Right renal cortex interstitium (tissue), 3 donors: ENCODE measurements at places on chromosomes 13 and 19. TPM values are rescaled to one million over a fixed set of nuclear protein-coding genes. Genes with fewer than 3 reads are reported as not detected.

DNA sequence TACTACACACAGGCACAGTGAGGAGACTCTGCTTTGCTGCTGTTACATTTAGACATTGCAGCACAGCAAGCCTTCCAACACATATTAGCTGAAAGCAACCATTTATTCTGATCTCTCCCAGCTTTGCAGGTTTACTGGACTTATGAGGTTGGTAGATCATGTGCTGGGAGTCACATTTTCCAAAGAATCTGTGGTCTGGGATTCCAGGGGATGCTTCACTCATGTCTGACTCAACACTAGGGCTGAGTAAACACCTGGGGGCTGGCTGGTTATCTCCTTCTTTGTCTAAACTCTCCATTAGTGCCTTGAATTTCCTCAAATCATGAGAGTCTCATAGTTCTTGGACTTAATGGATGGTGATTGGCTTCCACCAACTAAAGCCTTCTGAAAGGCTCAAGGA, 5.4 kb upstream of the LGALS13 start:
- DNase-seq: no peak

- no peak for DNase-seq
These were observed 115.8 kb downstream of the DIAPH3 start for GRCh38 chr13:60047918-60048317.

DNA sequence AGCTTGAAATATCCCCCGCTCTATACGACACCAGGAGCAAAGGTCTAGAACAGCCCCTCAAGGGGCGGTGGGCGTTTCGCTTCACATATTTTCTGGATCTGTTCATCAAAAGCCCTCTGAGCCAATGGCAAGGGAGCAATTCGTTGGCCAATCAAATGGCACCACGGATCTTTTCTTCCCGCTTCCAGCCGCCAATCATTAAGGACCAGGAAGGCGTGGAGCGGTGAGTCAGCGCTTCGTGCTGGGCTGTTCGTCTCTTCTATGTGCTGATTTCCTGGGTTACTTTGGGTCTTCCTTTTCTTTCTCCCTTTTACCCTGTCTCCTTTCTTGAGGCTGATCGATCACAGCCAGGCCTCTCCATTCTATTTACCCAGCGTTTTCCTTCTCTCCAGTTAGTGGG, at the start of gene NLRP4:
NLRP4 (plus strand) TSS at position 201 of the 400 bp plus-strand sequence. CDS start 15,541 bp downstream, outside the sequence.
- DNase-seq: no peak

GRCh38 chr19:42412661-42413076, 14.5 kb downstream of the LIPE start:
- DNase-seq: no peak

DNA sequence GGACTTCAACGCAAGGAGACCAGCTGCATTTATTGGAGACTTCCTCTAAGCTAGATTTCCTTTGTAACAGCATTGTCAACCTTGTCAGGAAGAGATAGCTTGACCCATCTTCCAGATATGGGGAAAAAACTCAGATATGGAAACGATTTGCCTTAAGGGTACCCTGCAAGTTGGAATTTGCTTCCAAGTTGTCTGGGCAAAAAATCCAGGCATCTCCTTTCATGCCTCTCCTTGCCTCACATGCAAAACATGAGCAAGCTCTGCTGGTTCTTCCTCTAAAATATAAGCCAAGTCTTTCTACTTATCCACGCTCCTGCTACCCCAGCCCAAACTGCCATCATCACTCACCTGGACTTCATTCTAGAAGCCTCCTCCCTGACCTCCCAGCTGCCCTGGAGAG, 6.4 kb upstream of the DNMT1 start:
- DNase-seq: no peak

The ZIC2 gene
- polyA plus RNA-seq: 0.14 TPM

DNA sequence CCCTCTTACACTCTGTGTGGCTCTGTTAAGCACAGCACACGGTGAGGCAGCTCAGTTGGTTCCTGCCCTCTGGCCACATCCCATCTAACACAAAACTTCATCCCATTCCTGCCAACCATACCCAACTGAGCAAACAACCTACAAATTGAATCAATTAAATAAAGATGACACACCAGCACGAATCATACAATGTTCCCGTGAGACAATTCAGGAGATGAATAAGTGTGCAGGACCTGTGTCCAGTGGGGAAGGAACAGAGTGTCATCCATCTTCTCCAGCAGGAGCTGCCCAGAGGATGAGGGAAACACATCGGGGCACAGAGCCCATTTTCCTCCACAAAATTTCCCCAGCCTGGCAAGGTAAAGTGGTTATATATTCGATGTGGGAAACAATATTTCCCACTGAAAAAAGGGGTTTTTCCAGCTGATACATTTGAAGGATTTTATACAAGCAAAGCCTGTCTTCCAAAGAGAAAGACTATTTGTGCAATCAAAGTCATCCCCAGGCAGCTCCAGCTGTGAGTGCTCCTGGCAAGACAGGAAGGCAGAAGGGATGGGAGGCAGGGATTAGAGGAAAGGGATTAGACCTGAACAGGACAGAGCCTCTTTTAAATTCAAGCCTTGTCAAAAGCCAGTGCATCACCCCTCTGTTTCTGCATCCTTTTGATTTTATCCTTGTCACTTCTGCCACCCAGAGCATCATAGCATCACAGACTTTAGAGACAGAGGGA, 240.2 kb downstream of the LHFPL6 start:
- DNase-seq: no peak

- DNase-seq: no peak
These were observed 512 bp upstream of the ZNF93 start for GRCh38 chr19:19900139-19900728.

DNA sequence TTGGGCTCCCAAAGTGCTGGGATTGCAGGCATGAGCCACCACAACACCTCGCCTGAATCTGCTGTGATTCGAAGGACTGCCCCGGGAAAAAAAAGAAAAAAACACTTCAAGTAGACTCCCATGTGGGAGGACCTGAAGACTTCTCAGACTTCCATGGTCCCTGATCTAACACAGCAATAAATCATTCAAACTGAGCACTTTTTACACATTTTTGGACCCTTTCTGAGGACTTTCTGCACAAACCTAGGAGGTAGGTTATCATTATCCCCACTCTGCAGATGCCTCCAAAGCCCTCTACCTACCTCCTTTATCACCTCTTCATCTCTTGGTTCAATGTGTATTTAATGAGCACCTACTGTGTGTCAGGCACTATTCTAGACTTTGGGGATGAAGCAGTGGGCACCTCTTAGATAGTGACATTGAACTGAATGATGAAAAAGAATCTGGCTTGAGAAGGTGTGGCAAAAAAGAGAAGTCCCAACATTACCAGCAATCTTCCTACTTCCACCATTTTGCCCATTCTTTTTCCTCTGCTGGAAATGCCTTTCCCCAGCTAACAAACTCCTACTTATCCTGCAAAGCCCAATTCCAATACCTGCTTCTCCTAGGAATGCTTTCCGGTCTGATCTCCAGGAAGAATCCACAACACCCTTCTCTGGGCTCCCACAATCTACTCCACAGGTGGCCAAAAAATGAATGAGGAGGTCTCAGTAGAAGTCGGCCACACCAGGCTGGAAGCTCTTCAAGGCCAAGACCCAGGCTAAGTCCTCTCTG, 1.6 kb upstream of the CLPP start:
- DNase-seq: no peak

The SGTA gene
- polyA plus RNA-seq: 45.4 TPM

DNA sequence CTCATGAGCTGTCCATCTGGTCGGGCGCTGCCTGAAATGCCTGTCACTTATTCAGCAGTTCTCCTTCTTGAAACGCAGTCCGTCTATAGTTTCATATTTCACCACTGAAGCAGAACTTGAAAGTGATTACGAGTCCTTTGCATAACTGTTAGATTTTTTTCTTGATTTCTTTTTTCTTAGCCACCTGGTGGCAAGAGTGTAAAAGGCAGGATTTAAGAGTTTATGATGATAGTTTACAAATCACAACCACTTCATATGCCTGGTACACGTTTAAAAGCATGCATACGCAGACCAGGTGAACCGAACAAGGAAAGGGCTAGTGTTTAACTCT, 45.8 kb downstream of the GGACT start:
- DNase-seq: no peak

The ZNF563 gene
- 4.9 TPM for polyA plus RNA-seq

The ZNF490 gene
- polyA plus RNA-seq: 5.3 TPM

The RCBTB2 gene
- 58.6 TPM for polyA plus RNA-seq

GRCh38 chr13:44313674-44314073, 60.0 kb upstream of the SERP2 start:
- DNase-seq: no peak

The VMAC gene
- polyA plus RNA-seq: 4.7 TPM

DNA sequence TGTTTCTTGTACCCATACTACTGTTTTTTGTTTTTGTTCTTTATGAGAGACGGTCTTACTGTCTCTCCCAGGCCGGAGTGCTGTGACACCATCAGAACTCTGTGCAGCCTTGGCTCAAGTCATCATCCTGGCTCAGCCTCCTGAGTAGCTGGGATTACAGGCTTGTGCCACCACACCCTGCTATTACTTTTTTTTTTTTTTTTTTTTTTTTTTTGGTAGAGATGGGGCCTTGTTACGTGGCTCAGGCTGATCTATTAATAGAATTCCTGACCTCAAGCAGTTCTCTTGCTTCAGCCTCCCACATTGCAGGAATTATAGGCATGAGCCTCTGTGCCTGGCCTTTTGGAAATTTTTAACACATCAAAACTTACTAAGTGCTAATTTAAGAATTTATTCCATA, 2.9 kb upstream of the ZNF304 start:
- no peak for DNase-seq

DNA sequence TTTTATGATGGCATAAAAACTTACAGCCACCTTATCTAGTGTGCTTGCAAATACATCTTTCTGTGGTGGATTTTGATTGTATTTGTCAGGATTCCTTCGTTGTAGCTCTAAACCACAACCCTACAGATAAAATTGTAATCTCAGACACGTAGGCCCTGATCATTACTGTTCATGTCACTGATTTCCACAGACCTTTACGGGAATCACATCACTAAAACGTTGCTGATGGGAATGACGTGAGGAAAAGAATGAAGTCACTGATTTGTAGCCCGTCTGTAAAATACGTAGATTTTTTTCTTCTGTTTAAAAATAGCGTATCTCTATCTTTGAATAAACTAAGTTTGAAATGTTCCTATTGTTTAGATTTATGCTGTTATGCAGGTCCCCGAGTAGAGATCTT, 399.2 kb downstream of the MYO16 start:
- DNase-seq: no peak

DNA sequence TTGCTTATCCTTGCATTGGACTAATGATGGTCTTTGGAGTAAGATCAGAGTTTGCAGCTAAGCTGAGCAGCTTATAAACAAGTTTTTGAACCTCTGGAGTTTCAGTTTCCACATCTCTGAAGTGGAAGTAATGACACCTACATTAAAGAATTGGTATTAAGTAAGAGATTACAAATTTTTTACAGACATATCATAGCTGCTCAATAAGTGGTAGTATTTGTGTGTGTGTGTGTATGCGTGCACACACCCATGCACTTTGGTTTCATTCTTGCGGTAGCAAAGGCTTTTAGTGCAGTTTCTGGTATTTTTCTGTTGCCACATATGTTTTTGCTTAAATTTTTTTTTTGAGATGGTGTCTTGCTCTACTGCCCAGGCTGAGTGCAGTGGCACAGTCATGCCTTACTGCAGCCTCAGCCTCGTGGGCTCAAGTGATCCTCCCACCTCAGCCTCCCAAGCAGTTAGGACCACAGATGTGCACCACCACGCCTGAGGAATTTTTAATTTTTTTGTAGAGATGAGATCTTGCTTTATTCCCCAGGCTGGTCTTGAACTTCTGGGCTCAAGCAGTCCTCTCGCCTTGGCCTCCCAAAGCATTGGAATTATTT, 4.5 kb downstream of the NAA16 start:
- DNase-seq: no peak

The ZNF222 gene
- polyA plus RNA-seq: 10.9 TPM

GRCh38 chr19:29013325-29013724, 199.6 kb downstream of the UQCRFS1 start:
- no peak for DNase-seq

DNA sequence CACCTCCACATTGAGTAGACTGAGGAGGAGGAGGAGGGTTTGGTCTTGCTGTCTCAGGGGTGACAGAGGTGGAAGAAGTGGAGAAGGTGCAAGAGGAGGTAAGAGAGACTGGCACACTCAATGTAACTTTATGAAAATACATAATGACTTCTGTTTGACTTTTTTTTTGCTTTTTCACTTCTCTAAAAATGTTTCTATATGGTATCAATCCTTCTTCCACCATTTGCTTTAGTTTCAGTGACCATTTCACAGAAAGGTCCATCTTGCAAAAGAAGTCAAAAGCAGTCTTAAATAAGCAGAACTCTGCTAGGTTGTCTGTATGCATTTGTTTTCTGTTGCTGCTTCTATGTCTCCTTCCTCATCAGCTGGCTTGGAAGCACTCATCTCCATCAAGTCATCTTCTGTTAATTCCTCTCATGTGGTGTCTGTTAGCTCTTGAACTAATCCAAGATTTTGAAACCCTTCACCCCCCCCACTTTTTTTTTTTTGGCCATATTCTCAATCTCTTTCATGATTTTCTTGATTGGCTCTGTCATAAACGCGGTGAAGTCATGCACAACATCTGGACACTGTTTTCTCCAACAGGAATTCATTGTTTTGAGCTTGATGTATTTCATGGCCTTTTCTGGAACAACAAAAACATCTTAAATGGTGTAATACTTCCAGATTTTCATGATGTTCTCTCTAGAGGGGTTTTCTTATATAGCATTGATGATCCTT, 80.8 kb downstream of the KL start:
- no peak for DNase-seq

The SIAH3 gene
- polyA plus RNA-seq: 0.85 TPM

DNA sequence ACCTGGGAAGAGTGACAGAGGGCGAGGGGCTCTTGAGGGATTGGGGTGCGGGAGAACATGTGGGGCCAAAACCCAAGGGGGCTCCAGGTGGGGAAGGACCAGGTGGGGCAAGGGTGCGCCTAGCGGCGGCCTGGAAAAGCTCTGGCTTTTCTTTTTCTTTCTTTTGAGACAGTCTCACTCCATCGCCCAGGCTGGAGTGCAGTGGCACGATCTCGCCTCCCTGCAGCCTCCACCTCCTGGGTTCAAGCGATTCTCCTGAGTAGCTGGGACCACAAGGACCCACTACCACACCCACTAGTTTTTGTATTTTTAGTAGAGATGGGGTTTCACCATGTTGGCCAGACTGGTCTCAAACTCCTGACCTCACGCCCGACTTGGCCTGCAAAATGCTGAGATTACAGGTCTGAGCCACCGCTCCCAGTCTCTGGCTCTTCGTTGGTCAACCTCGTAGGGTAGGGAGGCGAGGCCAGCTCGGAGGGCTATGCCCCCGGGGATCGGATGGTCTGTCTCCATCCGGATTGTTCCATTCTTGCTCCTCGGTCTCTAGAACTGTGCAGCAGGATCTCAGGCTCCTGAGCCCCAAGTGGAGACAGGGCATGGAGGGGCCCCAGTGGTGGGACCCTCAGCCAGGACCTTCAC, 3.7 kb downstream of the GADD45B start:
- no peak for DNase-seq

- no peak for DNase-seq
These were observed 42.0 kb upstream of the RXFP2 start for GRCh38 chr13:31697290-31697689.
